ENCODE measurements at places on chromosomes 5 and 9.

DNA sequence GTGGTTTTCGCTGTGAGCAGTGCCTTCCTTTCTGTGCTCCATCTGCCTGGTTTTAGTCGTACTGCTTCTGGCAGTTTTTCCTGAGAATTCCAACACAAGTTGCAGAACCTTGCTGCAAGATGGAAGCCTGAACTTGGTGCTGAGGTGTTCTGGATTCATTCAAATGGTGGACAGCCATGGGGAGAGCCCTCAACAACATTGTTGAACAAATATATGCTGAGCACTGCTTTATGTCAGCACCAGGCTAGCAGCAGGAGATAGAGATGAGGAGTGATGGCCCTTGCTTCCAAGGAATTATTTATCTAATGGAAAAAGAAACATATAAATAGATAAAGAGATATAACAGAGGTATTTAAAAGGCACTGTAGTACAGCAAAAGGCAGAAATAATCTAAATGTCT is 7.3 kb upstream of the RPS6 start:
- no peak for DNase-seq

GRCh38 chr5:52735139-52735538 is 52.6 kb upstream of the ITGA1 start:
- no peak for DNase-seq

- no peak for DNase-seq
Measured at GRCh38 chr5:1875281-1875842, 7.4 kb downstream of the IRX4 start.

GRCh38 chr5:13745508-13745907 is 199.0 kb downstream of the DNAH5 start:
- no peak for DNase-seq

- DNase-seq = peak; percentile 67
Measured at GRCh38 chr9:20624201-20625002, 2.1 kb upstream of the MLLT3 start.

GRCh38 chr5:117461966-117462365 is 887.3 kb upstream of the SEMA6A start:
- DNase-seq = no peak

GRCh38 chr5:69271376-69271775 is 36.7 kb downstream of the CDK7 start:
- DNase-seq = no peak

DNA sequence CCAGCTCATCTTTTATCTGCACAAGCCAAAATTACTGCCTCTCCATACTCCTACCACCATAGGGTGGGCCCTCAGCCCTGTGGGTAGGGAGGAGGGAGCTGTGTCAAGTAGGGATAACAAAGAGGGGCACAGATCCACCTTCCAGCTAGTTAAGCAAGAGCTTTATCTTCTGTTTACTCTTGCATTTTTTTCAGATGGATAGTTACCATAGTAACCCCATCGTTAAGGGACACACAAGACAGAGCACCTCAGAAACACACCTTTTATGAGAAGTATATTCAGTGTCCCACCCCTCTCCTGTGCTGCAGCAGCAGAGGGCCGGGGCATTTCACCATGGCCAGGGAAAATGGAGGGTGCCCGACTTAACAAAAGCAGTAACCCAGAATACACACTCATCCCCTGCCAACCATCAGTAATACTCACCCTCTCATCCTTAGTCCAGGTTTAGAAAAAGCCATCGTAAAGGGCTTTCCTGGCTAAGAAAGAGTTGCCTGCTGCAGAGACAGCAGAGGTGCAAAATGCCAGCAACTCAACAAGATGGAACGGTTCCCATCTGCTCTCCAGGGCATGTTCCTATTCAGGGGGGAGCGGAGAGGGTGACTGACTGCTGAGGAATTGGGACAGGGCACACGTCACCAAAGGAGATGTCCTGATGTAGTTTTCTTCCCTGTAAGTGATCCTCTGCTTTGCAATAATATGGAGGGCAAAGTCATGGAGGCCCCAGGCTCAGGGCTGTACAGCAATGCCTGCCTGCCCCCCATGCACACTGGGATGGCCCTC is 25.1 kb downstream of the MACROH2A1 start:
- no peak for DNase-seq

- no peak for DNase-seq
Measured at GRCh38 chr5:122366501-122366900, 54.5 kb downstream of the SNCAIP start.

DNA sequence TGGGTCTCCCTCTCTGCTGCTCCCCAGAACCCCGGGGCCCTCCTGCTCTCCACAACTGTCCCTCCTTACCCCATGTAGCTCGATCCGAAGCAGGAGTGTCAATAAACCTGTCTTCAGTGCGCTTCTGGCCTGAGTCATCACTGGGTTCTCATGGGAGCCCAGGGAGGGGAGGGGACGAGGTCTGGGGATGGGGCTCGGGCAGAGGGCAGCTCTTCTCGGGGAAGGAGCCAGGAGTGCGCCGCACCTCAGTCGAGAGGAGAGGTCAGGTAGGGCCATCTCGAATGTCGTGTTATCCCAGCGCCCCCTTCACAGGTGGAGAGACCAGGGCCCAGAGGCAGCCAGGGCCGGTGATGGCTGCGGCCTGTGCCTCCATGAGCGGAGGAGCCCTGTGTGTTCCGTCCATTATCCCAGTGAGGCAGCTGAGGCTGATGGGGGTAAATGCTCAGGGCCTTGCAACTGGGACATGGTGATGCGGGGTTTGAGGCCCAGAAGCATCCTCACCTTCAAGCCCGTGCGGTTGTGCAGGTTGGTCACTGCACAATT is 52.1 kb downstream of the LRSAM1 start:
- DNase-seq = no peak

DNA sequence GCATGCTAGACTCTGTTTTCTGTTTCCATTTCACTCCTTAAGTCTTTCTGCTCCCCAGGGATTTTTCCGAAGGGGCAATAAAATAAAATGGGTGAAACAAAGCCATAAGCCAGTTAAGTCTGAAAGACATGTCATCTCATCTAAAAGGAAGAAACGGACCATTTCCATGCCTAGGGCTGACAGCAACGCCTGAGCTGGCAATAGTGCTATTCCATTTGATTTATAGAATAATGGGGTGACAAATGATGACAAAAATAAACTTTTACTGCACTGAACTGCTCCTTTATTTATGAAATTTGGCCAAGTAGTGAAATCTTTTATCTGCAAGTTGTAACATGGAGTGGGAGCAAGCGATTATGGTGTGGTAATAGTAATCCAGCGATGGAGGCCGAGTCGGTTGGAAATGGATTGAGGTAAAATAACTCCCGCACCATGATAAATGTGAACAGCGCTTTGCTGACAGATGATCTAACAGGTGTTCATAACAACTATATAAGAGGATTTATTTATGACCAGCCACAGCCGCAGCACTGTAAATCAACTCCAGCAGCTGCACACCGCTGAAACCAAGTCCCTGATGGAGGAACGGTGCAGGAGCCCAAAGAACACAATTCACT is 219.8 kb upstream of the TBCA start:
- DNase-seq = no peak

DNA sequence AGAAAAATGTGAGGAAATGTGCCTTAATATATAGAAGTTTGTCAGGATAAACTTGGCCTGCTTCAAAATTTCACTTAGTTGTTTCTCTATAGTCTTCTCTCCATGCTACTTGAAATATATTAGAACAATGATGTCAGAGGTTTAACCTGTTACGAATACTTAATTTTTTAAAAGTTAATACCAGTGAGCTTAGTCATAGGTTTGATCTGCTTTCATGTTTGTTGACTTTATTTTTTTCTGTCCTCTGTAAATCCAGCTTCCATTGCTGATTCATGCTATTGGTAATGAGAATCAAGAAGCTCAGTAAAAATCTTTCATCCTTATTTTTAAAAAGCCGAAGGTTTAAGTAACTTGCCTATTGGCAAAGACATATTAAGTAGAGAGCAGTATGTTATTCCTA is 27.9 kb downstream of the BDP1 start:
- peak; percentile 42 for DNase-seq

GRCh38 chr9:95505717-95506427 is 10.9 kb downstream of the PTCH1 start:
- DNase-seq = no peak

DNA sequence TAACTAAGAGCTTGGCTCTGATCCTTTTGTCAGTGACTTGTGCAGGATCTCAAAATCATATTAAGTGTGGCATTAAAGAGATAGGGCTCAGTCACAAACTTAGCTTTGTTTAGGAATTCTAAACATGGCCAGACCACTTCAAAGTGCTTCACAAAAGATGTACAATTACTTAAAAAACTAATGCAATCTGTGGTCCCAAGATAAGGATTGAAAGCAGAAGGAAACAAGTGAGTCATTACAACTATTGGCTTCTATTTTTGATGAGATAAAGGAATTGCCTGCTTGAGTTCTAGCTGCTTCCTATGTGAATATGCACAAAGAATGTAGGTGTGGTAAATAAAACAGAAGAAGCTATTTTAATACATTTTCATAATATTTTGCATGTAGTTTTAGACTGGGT is 44.9 kb upstream of the SLC12A2 start:
- no peak for DNase-seq

GRCh38 chr5:1806974-1807373 is 5.8 kb downstream of the NDUFS6 start:
- DNase-seq = no peak

DNA sequence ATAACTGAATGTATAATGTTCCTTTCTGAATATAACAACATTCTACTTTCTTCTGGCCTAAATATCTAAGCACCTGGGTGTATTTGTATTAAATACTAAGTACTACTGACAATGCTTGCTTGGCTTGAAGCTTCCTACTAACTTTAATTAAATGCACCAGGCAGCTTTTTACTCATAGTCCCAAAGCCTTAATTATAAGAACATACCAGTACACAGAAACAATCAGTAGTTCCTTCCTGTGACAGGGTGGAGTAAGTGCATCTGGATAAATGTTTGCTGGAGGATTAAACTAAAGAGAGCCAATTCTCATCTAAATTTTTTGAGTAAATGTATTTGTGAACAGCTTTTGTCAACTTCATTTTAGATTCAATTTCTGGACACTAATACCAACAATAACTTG is 558.6 kb upstream of the SEMA6A start:
- no peak for DNase-seq

DNA sequence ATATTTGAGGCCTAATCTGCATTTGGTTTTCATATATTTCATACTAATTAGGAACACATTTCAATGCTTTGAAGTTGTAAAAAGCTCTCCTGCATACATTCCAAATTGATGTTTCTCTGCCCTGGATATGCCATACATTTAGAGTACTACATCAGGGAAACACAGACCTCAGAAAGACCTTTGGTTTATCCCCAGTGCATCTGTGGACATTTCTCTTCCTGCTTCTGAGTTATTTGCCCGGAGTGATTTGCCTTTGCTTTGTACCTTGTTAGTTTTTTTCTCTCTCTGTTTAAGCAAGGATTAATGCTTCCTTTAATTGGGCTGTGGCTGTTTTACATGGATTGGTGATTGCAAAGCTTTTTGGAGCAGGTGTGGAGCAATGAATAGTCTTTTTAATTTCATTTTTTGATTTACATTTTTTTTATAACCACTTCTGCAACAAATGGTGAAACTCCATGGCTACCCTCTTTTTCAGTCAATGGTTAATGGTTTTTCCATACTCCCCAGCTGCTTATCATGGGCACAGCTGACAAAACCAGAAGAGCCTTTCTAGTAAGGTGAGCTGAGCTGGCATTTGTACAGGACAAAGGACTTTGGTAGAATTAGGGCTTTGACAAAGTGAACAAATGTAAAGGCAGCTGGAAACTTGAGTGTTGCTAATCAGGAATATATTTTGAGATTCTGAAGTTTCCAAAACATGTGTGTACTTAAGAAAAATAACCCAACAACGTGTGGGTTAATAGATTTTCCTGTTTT is 54.2 kb downstream of the ZSWIM6 start:
- no peak for DNase-seq

GRCh38 chr5:78530342-78531096 is 118.1 kb downstream of the LHFPL2 start:
- no peak for DNase-seq

DNA sequence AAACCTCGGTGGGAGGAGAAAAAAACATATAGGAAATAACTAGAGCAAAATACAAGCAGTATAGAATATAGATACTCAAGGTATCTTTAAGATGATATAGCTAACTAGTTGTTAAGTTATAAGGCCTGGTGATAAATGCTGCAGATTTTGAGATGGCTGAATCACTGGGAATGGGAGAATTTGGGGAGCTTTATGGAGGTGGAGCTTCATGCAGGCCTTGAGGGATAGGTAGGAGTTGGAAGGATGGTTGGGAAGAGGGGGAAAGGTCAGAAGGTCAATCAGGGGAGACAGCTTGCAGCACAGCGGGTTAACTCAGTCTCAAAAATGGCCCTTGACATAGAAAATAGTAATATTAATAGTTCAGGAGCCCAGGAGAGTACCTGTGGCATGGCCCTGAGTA is 34.8 kb downstream of the RAI14 start:
- no peak for DNase-seq

GRCh38 chr9:16828340-16829281 is 41.9 kb downstream of the BNC2 start:
- DNase-seq = no peak

- DNase-seq = no peak
Measured at GRCh38 chr5:169979871-169980270, 424 bp downstream of the INSYN2B start.

- no peak for DNase-seq
Measured at GRCh38 chr9:121358751-121359150, 11.3 kb downstream of the STOM start.

DNA sequence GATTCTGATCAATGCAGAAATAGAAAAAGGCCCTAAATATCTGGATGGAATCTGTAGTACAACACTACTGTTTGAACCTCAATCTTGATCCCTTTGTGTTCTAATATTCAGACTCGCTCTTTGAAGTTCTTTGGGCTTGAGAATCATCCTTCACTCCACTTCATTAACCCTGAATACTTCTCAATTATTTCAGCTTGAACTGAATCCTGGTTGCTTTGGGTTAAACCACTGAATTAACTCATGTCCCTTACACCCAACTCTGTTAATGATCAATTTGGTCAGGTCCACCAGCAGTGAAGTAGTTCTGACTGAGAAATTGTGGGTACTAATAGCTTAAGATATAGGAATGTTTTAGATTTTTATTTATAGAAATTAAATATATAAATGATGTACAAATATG is 1707.2 kb upstream of the ACO1 start:
- DNase-seq = no peak

DNA sequence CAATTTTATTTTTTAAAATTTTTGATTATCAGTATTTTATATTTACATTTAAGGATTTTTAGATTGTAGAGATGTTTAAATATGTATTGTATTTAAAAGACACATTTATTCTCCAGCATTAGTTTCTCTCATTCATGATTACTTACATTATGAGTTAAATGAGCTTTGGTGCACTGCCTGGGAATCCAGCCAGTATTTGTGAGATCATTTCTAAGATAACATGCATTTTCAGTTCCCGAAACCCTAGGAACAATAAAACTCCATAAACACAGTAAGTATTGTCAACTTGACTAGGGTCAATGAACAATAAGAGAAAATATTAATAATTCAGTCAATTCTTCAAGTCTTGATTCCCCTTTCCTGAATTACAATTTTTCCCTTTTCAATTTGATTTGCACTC is 403.3 kb downstream of the PLK2 start:
- DNase-seq = no peak

DNA sequence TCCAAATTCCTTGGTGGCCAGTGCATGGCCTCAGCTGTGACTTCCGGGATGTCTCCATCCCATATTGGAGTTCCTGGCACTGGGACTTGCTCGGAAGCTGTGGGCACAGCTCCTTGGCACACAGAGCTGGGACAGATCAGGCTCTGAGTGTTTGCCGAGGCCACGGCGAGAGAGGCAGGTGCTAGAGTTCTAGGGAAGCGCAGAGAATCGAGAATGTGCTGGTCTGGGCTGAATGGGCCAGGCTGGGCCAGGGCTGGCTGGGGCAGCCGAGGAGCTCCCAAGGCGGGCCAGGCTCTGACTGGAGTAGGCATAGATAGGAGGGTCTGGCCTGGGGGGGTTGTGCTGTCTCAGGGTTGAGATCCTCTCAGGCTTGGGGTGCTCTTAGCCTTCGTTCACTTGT is 45.4 kb downstream of the HMCN2 start:
- DNase-seq = no peak
